ENCODE measurements at places on chromosomes 6 and 20.

- no peak for DNase-seq
Measured at GRCh38 chr20:47857569-47858464, 72.5 kb upstream of the SULF2 start.

DNA sequence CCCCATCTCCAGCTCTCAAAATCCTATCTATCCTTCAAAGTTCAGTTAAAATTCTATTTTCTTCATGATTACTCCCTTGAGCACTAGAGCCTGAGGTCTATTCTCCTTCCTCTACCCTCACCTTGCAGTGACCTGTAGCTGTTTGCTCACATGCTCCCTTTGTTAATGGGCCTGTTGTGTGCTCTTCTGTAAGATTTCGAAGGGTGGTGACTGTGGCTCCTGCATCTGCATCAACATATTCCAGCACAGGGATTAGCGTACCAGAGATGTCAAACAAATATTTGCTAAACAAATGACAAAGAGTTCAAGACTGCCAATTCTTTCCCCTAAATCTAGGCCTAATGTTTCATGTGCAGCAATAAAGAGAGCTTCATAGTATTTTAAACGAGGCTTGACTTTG is 69.5 kb downstream of the ELOVL5 start:
- DNase-seq, result no peak

DNA sequence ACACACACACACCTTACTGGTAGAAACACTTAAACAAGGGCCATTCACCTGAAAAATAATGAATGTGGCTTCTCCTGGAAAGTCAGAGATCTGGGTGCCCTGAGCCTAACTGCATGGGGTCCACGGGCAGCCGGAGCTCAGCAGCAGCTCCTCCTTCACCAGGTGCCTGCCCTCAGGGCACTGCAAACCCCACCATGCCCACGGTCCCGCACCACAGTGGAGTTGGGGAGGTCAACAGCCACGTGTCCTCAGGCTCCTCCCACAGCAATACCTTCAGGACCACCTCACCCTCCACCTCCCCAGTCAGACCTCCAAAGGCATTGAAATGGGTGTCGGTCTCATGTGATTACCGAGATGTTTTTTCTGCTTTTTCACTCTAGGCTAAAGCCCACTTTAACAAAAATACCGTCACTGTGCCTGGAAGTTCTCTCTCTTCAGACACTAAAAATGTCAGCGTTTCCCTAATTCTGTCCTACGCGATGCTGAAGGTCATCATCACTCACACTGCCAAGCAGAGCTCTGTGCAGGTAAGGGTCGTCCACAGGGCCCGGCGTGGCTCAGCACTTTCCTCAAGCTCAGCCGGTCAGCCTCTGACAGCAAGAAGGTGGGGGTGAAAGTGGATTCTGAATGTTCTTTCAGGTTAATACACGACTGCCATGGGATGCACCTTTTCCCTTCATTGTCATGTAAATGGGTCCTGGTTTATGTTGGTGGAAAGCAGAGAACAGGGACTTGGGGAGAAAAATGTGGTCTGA is 48.9 kb downstream of the CDK5RAP1 start:
- no peak for DNase-seq

GRCh38 chr6:9675122-9675521 is 739.8 kb downstream of the TFAP2A start:
- no peak for DNase-seq

GRCh38 chr6:2216794-2217383 is 28.5 kb downstream of the GMDS start:
- DNase-seq, result no peak

- DNase-seq, result no peak
Measured at GRCh38 chr6:51827580-51827979, 259.8 kb downstream of the PKHD1 start.

DNA sequence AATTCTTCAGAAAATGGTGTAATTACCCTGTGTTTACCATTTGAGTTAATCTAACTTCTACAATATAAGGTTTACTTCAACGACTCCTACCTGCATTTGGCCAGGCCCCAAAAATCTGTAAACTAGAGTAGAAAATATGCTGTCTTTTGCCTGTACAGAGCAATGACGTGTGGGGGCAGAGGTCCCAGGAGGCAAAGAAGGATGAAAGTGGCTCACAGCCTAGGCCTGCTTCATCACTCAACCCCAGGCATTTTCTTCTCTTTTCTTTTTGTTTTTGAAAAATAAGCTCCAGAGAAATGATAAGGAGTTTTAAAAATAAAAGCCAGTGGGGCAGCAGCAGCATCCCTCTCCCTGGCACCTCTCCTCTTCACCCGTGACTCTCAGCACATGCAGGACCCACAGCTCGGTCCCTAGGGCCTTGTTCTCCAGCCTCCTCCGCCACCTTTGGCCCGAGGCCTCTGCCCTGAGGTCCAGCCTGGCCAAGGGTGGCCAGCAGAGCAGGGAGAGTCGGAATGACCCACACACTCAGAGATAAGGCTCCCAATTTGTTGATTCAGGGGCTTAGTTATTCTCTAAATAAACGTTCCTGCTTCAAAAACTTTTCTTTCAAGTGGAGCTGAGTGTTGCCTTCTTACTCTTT is 310.3 kb upstream of the RNF24 start:
- no peak for DNase-seq

DNA sequence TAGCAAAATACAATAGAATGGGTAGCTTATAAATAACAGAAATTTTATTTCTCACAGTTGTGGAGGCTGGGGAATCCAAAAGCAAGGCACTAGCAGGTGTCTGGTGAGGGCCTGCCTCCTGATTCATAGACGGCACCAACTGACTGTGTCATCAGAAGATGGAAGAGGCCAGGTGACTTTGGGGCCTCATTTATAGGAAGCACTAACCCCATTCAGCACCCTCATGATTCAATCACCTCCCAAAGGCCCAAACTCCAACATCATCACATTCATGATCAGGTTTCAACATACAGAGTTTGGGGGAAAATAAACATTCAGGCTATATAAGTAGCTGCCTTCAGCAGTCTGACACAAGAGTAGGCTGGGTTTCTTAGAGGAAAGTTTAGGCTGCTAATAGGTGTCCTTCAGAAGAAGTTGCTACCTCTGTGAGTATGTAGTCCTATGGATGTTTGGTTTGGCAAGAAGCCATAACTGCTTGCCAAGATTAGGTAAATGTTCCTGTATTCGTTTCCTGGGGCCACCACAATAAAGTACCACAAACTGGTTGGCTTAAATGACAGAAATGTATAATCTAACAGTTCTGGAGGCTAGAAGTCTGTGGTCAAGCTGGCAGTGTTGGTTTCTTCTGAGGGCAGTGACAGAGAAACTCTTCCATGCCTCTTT is 48.8 kb downstream of the NT5E start:
- DNase-seq, result no peak

GRCh38 chr20:61983965-61984364 is 81.7 kb downstream of the TAF4 start:
- no peak for DNase-seq

DNA sequence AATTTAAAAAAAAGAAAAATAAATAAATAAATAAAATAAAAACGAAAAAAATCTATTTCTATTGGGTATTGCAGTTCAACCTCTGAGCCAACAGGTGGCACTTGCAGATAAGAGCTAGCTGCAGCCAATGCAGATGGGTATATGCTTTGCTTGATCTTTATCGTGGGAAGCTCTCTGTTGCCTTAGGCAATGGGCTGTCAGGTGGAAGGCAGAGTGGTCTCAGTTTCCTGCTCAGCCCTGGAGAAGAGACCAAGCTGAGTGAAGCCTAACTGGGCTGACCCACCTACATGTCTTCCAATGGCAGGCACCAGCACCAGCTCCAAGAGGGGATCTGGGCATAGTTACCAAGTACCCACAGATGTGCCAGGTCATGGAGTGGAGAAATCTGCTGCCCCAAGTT is 95.0 kb downstream of the AK9 start:
- DNase-seq, result no peak

- no peak for DNase-seq
Measured at GRCh38 chr20:8250539-8251200, 118.6 kb downstream of the PLCB1 start.

DNA sequence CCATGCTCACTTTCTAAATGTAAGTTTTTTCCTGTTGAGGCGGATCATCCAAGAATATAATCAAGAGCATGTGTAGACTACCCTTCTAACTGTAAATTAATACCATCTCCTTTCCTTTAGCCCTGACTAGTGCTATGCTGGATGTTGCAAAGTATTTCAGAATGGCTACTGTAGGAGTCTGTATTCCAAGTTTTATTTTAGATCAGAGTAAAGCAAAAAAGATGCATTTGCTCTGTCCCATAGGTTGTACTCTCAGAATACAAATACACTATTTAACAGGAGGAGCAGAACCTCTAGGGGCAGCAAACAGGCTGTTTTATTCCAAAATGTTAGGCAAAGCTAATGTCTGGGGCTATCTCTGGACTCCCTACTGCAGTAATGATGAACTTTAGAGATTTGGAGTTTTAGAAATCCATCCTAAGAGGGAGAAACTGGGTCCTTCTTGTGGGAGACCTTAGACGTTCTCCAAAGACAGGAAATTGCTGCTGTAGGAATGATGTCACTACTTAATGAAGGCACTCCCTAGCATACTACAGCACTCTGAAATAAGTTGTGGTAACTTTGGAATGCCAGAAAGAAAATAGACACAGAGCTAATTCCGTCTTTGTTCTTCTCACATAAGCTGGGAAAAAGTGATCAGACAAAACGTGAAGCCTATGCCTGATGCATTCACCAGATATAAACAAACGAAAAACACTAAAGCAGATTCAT is 392.4 kb upstream of the HS3ST5 start:
- DNase-seq, result no peak

GRCh38 chr6:112433457-112433856 is 86.3 kb downstream of the RFPL4B start:
- DNase-seq, result no peak

DNA sequence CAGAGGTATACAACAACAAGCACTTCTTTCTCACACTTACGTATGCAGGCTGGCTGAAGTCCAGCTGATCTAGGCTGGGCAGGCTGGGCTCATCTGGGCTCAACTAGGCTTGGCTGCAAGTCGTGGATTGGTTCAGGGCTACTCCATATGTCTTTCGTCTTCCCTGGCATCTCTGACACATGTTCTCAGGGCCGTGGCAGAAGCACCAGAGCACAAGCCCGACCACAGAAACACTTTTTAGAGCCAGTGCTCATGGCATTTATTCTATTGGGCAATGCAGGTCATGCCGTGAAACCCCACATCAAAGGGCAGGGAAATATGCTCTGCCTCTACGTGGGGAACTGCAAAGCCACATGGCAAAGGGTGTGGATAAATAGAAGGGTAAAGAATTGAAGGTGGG is 93.8 kb downstream of the RIN2 start:
- no peak for DNase-seq

DNA sequence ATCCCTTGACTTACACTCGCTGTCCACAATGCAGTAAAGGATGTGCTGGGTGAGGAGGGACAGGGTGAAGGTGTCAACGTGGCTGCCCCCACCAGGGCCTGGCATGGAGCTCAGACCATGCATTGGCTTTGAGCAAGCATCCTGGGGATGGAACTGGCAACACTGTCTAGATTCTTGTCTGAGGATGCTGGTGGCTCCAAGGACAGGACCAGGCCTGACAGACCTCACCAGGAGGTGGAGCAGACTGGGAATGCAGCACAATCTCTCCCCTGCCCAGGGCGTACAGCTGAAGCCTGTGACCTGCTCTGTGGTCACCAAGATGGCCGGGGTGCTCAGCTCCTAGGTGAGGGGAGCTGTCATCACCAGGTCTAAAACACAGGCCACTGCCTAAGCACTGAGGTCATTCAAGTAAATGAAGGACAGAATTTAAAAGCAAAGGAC is 50.9 kb downstream of the MYH7B start:
- DNase-seq, result no peak

DNA sequence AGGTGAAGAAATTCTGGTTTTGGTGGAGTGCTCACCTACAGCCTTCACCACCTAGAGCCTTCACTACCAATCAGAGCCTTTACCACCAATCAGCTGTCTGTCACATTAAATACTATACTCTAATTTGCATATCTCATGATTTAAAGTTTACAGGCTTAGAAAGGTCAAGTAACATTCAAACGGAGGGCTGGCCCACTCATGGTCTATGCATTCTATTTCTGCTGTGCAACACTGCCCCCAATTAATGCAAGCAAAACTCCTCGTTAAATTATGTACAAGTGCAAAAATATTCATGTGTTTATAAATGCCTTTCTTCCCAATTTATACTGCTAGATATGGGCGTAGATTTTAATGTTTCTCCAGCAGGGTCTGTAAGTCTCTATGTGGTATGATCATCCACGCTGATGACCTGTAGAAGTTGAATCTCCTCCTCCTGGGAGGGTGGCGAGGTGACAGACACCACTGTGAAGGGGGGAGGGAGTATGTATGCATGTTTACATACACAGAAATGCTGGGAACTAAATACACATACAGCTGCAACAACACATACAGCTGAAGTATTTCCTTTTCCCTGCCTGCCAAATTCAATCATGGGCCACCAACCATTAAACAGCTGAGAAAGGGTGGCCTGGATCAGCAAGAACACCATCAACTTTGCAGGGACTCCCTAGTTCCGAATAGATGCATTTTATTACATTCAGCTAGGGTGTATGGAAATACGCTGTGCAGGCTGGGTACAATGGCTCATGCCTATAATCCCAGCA is 13.1 kb downstream of the RRAGD start:
- DNase-seq, result no peak

DNA sequence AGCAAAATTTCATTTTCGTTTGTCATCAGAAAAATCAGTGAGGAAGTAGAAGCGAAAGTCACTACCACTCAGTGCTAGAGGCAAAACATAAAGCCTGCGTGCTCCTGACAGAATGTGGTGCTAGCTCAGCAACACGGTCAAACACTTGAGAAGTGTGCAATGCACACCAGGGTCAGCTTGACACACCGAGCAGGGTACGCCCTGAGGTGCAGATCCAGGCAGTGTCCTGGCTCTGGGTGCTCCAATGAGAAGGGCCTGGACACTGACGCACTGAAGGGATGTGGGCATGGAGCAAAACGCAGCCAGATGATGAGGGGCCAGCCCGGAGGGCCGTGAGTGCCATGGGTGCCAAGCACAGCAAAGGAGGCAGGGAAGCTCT is 5.9 kb downstream of the RNASET2 start:
- DNase-seq, result no peak

- DNase-seq, result no peak
Measured at GRCh38 chr6:133235221-133235620, 5.9 kb upstream of the EYA4 start.

- no peak for DNase-seq
Measured at GRCh38 chr6:143741480-143741879, 63.7 kb downstream of the PHACTR2 start.

DNA sequence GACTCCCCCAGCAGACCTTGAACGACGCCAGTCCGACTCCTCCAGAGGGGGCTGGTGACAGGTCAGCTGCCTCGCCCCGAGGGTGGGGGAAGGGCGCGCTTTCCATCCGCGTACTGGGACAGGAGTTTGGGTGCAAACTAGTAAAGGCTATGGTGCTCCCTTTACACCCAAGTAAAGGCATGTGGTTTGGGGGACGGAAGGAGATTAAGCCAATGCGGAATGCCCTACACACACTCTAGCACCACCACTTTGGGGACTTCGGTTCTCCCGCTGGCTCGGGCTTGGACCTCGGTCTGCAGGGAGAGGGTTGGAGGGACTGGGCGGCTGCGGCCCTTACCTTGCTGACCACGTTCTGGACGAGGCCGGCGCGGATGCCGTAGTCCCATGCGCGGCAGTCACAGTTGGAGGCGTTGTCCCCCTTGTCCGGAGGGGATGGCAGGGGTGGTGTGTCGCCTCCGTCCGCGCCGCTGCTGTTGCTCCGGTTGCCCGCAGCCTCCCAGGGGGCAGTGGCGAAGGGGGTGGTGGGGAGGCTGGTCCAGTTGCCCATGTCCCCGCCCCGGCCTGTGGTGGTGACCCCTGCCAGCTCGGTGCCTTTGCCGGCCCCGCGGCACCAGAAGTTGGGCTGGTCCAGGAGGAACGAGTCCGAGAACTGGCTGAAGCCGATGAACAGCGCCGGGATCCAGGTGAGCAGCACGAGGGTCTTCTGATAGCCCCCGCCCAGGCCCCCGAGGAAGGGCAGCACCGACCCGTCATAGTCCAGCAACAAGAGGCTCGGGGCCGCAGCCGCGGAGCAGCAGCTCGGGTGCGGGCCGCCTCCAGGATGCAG is 1.1 kb downstream of the SLC22A23 start:
- peak; percentile 10 for DNase-seq

All from CD4-positive, alpha-beta T cell (primary cell).